Omental fat pad (tissue), 4 donors: ENCODE measurements at places on chromosomes 3 and 15. TPM values are rescaled to one million over a fixed set of nuclear protein-coding genes. Genes with fewer than 3 reads are reported as not detected.

TMEM158 gene
- total RNA-seq, result not detected

SCG3 gene
- not detected for total RNA-seq

LDHAL6B gene
- total RNA-seq, result not detected

AP4E1 gene
- total RNA-seq, result 8.1 TPM

ABHD5 gene
- total RNA-seq, result 39.4 TPM

C3orf22 gene
- total RNA-seq, result not detected

SPSB4 gene
- 0.50 TPM for total RNA-seq

TRIM71 gene
- not detected for total RNA-seq

PAQR5 gene
- 1.0 TPM for total RNA-seq

GRCh38 chr3:195151866-195152541 lies 119.0 kb downstream of the XXYLT1 start:
- DNase-seq, result no peak

- no peak for DNase-seq
Measured at GRCh38 chr3:126777366-126777765, 73.3 kb downstream of the CHCHD6 start.

GRCh38 chr3:111538681-111539083 lies 3.3 kb upstream of the CD96 start:
- DNase-seq, result no peak

DNA sequence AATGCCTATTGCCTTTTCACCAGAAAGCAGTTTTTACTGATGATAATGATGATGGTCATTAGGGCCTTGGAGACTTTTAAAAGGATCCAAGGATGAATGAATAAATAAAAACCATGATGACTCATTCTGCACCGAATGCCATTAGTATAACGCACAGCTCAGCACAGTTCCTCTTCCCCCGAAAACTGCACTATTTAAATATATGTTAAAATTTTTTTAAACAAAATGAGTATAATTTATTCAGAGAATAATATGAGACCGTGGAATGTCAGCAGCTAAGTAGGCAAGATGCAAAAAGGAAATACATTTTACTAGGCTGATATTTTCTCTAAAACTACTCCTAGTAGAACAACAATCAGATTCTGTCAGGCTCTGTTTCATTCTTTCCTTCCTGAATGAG lies 83.4 kb upstream of the NANOGP8 start:
- DNase-seq, result no peak

- DNase-seq, result no peak
Measured at GRCh38 chr15:74138642-74139041, 8.3 kb downstream of the ISLR2 start.

DNA sequence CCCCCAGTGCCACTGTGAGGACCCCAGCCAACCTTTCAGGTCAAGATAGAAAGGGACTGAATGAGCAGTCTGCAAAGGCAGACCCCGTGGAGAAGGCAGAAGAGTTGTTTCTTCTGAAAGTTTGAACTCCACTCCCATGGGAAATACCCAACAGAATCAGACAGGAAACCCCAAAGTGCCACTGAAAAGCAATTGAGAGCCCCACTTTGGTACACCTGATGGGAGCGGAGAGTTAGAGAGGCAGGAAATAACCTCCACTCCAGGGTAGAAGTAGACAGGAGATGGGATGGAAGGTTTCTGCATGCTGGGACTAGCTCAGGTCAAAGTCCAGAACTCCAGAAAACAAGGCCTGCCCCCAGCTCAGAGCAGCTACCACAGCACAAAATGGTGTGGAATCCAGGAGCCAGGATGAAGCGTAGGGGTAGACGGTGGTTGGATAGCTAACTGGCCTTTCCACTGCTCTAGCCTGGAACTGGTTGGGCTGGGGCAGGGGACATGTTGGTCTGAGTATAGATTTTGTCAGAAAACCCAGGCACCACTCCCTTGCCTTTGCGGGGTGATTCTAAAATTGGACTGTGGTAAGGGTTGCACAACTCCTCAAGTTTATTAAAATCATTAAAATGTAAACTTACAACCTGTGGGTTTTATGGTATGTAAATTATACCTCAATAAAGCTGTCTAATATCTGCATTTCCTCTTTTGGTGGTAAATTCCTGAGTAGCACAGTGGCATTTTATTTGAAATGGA lies 1.9 kb upstream of the RAB43 start:
- DNase-seq, result no peak

DNA sequence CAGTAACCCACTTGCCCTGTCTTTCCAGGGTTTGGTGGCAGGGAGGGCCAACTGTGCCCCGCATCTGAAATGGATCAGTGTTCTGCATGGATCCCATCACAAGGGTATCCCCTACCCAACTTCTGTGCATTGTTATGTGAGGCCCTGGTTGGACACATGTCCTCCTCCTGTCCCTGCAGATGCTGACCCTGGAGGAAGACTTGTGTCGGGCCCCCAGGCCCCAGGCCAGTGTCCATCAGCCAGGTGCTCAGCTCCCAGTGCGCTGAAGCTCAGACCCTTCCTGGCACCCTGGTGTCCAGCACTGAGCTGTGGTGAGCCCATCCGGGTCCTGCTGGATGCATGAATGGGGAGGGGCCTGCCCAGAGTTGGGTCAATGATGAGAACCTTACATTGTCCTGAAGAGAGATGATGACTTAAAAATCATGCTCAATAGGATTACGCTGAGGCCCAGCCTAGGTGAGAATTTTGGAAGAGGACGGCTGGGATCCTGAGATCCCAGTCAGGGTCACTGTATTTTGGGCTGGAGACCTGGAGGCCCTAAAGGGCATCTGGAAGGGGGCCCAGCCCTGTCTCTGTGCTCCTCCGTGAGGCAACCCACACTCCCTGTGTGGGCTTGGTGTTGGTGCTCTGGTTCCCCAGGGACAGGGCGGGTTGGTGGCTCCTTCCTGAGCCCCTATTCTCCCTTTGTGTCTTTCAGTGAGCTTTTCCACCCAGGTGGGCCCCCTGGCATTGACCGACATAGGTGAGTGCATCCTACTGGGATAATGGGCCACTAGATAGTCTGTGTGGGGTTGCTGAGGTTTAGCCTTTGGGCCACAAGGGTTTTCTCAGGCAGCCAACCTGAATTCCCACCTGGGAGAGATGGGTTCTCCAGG lies 199.1 kb downstream of the UBE3A start:
- no peak for DNase-seq

- no peak for DNase-seq
Measured at GRCh38 chr3:59135096-59135495, 85.3 kb upstream of the CFAP20DC start.

GRCh38 chr15:59632714-59633113 lies 21.1 kb downstream of the GCNT3 start:
- no peak for DNase-seq

- DNase-seq, result no peak
Measured at GRCh38 chr3:160739079-160739478, 17.0 kb upstream of the PPM1L start.

- no peak for DNase-seq
Measured at GRCh38 chr3:112357930-112358780, 25.2 kb downstream of the CD200 start.

- no peak for DNase-seq
Measured at GRCh38 chr3:185878920-185879319, 54.1 kb upstream of the IGF2BP2 start.

GRCh38 chr15:63065262-63066221 lies 23.0 kb downstream of the TPM1 start:
- no peak for DNase-seq

DNA sequence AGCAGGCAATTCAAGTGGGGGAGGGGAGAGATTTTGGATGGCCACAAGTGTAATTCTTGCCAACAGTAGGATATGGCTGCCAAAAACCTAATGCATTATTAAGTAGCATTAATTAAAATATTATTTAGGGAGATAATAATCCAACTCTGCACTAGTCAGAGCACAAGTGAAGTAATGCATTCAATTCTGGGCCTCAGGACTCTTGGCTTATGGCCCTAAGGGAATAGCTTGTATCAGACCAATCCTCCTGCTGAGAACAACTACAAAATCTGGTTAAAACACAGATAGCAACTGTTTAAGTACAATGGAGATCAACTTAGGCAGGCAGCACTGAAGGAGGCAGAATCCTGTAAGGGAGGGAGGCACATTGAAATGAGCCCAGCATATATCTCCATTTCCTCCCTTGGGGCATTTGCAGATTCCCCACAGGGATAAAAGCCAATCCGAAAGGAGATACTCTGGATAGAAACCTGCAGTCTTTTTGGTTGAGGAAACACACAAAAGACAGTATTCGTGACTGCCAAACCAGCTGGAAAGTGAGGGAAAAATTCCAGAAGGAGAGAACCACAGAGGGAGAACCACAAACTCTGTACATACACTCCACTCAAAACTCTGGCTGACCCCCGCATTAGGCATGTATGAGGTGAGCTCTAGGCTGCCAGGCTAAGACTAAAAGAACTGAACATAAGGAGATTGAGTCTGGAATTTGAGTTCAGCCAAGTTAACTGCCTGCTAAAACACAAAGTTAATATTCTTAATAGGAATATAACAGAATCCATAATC lies 57.4 kb downstream of the ETFA start:
- DNase-seq, result no peak

DNA sequence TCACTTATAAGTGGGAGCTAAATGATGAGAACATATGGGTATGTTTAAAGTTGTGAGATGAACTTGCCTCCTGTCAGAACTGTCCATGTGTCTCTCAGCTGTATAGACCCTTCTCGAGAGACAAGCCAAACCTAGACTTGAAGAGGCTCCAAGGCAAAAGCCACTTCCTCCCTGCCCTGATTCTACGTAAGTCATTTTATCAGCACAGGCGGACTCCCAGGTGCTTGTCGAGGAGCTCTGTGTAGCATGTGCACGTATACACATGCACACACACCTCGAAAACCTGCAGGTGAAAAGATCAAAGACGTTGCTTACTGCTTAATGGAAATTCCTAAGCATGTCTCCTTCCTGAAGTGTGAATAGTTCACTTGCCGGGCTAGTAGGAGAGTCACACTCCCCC lies 5.6 kb upstream of the CLEC3B start:
- DNase-seq, result no peak

- DNase-seq, result no peak
Measured at GRCh38 chr3:97338375-97338774, 426.2 kb upstream of the ARL6 start.

DNA sequence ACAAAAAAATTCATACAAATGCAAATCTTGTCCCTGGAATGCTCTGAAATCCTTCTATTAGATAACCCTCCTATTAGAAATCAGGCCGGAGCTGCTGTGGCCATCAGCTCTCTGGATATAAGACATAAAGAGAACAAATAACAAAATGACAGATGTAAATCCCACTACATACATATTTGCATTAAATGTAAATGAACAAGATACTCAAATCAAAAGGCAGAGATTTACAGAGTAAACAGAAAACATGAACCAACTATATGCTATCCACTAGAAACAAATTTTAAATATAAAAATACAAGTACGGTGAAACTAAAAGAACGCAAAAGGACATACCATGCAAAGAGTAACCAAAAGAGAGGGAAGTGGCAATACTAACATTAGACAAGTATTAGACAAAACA lies 10.7 kb downstream of the CYFIP1 start:
- no peak for DNase-seq

DNA sequence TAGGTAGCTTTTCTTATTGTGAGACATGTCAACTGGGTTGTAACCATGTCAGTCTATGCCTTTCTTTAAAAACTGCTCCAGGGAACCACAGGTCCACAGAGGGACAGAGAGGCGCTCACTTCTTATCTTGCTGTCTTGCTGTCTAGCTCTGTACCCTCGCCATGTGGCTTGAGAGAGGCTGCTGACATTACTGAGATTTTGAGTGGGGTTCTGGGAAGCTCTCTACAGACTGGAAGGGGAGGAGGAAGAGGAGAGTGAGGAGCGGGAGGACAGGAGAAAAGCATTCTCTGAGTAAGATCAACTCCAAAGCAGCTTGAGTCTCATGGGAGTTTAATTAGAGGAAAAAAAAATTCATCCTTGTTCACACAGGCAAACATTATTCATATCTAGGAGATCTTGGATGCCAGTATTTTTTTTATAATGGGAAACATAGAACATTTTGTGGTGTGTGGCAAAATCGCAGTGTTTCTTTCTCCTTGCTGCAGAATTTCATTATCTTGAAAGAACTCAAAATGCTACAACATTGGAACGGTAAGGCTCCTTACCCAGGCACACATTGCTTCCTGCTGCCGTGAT lies 1037.0 kb upstream of the NR2F2 start:
- DNase-seq, result no peak

- no peak for DNase-seq
Measured at GRCh38 chr15:41583795-41584194, 24.8 kb downstream of the TYRO3 start.

DNA sequence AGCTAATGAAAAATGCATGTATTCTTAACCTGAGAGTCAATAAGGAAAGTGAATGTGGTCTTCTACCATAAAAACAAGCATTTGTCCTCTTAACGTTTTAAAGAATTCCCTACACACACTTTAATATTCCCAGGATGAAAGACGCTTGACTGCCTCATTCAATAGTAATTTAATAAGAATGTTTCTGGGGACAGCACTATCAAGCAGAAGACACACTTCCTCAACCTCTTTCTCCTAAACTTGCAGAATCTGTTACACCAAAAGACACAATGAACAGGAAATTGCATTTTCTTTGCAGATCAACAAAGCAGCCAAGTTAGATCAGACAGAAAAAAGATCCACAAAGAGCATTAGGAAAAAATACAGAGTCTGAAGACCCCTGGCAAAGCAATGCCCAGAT lies 97.7 kb downstream of the PLCH1 start:
- DNase-seq, result no peak

- DNase-seq, result no peak
Measured at GRCh38 chr3:129063091-129063640, 2.6 kb downstream of the GP9 start.

DNA sequence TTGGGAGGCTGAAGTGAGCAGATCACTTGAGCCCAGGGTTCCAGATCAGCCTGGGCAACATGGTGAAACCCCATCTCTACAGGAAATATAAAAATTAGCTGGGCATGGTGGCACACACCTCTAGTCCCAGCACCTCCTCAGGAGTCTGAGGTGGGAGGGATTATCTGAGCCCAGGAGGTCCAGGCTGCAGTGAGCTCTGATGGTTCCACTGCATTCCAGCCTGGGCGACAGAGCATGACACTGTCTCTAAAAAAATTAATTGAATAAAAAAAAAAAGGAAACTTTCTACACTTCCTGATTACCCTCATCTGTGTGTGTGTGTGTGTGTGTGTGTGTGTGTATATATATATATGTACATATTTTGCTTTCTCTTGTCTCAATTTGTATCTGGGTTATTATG lies 31.4 kb downstream of the DIPK2A start:
- DNase-seq, result no peak

DNA sequence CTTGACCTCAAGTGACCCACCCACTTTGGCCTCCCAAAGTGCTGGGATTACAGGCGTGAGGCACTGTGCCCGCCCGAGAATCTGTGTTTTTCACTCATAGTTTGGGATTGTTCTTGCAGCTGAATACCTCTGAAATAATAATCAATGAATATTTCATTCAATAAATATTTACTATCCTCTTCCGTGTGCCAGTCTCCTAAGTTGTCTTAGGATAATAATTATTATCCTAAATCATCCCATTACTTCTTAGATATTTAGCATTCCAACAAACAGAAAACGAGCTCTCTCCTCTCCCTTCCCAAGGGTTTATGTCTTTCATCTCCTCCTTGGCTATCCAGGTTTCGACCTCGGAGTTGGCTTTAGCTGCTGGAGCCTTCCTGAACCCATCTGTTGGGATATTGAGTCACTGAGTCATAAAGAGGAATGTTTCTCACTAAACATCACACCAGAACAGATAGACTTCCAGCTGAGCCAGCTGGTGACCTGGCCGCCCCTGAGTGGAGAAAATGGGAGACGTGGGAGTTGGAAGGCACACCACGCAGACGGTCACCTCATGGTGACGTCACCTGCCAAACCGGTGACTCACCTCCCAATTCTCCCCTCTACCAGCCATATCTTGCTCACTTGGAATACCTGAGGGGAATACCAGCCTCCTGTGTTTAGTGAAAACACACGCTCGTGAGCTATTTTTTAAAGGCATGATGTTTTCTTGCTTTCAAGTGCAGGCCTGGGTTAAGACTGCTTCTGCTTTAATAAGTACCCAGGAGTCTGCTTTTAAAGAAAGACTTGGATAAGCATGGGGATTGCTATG lies 43.9 kb downstream of the BHLHE40 start:
- no peak for DNase-seq
